ENCODE measurements at places on chromosomes 16 and 17. TPM values are rescaled to one million over a fixed set of nuclear protein-coding genes. Genes with fewer than 3 reads are reported as not detected.

DNA sequence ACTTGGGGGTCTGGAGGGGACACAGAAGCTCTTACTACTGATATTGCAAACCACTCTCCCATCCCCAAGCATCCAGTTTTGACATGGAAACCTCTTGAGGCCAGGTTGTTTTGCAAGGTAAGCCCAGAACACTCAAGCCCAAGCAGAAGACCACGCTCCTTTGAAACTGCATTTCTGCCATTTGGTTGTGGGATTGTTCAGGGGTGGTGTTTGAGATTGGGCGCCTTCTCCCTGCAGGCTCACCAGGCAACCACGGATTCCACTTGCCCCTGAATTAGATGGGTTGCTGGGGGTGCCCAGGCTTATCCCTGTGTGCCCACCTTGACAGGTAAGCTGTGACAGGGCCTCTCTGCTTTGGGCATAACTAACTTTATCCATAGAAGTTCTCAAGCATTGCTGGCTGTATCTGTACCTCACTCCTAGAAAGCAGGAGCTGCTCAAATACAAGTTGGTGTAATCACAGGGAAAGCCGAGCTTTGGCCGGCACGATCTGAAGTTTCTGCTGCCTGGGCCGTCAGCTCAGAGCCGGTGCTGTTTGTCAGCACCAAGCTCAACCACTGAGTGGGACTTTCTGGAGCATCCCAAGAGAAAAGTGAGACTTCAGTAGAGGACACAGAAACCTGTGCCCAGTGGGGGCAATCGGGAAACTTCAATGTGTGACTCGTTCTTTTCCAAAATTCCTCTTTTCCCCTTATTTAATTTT is 93.6 kb downstream of the CYLD start:
- no peak for DNase-seq

- DNase-seq: no peak
Observed at GRCh38 chr16:25709213-25709612, 17.5 kb downstream of the HS3ST4 start.

YBX2 gene
- 2.5 TPM for total RNA-seq

GRCh38 chr16:12930881-12931280 is 29.5 kb downstream of the SHISA9 start:
- no peak for DNase-seq

- no peak for DNase-seq
Observed at GRCh38 chr16:57987441-57988177, 12.9 kb downstream of the ZNF319 start.

DNA sequence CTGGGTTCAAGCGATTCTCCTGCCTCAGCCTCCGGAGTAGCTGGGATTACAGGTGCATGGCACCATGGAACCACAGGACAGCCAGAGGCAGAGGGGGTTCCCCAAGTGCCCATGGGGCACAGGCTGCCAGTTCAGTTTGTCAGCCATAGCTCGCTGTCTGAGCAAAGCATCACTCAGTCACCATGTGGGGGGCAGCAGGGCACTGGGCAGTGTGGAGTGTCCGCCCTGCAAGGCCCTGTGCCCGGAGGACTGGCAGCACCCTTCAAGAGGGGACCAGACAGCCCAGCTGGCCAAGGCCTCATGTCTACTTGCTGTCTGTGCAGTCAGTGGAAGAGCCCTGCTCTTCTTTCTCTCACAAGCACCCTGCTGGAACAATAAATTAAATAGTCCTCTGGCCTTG is 6.4 kb downstream of the ALYREF start:
- no peak for DNase-seq

CCDC78 gene
- total RNA-seq: 0.49 TPM

GRCh38 chr17:10513299-10514067 is 4.9 kb downstream of the MYH1 start:
- no peak for DNase-seq

- no peak for DNase-seq
Observed at GRCh38 chr16:68835970-68836369, 7.4 kb upstream of the TANGO6 start.

LITAF gene
- 47.4 TPM for total RNA-seq

- DNase-seq: no peak
Observed at GRCh38 chr17:44608727-44609435, 47.4 kb upstream of the MEIOC start.

DNA sequence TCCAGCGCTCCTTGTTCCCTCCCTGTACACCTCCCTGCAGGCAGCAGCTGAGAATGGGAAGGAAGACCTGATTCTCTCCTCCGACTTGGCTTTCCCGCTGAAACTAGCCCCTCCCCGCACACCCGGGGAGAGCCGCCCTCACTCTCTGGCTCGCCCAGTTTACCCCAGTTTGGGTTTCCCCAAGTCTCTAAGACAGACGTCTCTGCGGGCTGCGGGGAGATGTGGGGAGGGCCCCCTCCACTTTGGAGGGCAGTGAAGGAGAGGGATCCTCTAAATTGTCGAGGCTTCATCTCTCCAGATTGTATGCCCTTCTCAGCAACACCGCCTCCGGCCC is 797 bp downstream of the GRB7 start:
- DNase-seq: no peak

SYNGR3 gene
- 0.82 TPM for total RNA-seq

- DNase-seq: no peak
Observed at GRCh38 chr16:3458278-3458851, 14.9 kb downstream of the NAA60 start.

- DNase-seq: no peak
Observed at GRCh38 chr17:67675481-67675880, 42.3 kb upstream of the NOL11 start.

- DNase-seq: no peak
Observed at GRCh38 chr17:40479754-40480480, 21.5 kb downstream of the TNS4 start.

- no peak for DNase-seq
Observed at GRCh38 chr16:54933281-54934011, 2.8 kb downstream of the IRX5 start.

- peak; percentile 50 for DNase-seq
Observed at GRCh38 chr16:30755955-30756780, 5.7 kb downstream of the CFAP119 start.

- no peak for DNase-seq
Observed at GRCh38 chr16:83343935-83344366, 463.8 kb upstream of the HSBP1 start.

BAIAP2 gene
- total RNA-seq: 50.1 TPM

All from sigmoid colon (tissue), 7 donors.